CD4-positive, alpha-beta T cell treated with Interleukin-4 for 1 hour (primary cell): ENCODE measurements at places on chromosomes 12 and 14.
A peak's percentile ranks its signal among the peaks of the same experiment; 100 is the strongest.

DNA sequence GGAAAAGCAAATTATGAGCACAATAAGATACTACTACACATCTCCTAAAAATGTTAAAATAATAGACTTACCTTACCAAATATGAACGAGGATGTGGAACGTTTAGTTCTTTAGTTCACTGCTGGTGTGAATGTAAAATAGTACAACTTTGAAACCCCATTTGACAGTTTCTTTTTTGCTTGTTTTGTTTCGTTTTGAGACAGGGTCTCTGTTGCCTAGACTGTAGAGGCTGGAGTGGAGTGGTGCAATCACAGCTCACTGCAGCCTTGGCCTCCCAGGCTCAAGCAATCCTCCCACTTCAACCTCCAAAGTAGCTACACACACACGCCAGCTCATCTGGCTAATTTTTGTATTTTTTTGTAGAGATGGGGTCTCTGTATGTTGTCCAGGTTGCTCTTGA is 136.4 kb upstream of the FAR2 start:
- DNase-seq = no peak

GRCh38 chr14:99815696-99816095 is 22.5 kb downstream of the EML1 start:
- no peak for DNase-seq

DNA sequence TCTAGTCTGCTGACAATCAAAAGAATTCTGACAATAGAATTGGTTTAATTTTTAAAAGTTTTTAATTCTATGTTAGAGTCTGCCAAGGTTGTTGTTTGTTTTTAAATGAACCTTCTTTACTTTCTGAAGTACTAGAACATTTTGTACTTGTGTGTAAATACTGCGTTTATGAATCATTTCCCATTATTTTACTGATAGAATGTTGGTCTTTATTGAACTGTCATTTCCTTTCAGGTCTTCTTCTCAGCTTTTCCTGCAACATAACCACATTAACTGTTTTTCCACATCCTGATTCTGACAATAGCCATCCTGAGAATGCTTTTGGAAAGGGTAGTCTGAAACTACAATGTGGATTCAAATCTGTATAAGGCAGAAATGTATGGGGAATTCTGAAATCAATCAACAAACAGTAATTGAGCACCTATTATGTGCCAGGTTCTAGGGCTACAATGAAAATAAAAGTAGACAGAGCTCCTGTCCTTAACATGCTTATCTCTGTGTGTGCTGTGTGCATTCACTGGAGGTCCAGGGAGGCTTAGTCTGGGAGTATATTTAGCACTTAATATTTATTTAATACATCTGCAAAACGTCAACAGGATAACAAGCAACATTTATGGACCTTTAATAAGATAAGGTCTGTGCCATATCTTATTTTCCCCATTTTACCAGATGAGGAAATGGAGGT is 73.1 kb upstream of the SLC38A2 start:
- DNase-seq = no peak

- DNase-seq = no peak
These were observed 16.5 kb upstream of the SEL1L start for GRCh38 chr14:81550001-81550637.

GRCh38 chr12:94460616-94460959 is 921 bp upstream of the CEP83 start:
- no peak for DNase-seq

- no peak for DNase-seq
These were observed 136.1 kb upstream of the CCND2 start for GRCh38 chr12:4137441-4137840.

DNA sequence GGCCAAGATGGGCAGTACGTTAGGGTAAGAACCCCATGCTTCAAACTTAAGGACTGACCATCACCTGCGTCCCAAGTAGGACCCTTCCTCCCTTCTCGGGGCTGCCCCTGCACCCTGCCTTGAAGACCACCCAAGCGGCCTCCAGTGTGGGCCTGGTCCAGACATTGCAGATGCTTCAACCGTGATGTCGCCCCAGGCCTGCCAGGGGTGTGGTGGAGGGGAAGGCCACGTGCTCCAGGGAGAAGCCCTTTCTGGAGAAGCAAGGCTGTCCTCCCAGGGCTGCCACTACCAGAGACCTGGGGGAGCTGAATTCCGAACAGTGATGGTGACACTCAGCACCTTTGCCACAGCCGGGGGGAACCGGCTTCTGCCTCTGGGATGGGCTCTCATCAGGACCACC is 13.3 kb downstream of the NGB start:
- no peak for DNase-seq

- DNase-seq = no peak
These were observed 6.0 kb downstream of the OR10P1 start for GRCh38 chr12:55642669-55643068.

DNA sequence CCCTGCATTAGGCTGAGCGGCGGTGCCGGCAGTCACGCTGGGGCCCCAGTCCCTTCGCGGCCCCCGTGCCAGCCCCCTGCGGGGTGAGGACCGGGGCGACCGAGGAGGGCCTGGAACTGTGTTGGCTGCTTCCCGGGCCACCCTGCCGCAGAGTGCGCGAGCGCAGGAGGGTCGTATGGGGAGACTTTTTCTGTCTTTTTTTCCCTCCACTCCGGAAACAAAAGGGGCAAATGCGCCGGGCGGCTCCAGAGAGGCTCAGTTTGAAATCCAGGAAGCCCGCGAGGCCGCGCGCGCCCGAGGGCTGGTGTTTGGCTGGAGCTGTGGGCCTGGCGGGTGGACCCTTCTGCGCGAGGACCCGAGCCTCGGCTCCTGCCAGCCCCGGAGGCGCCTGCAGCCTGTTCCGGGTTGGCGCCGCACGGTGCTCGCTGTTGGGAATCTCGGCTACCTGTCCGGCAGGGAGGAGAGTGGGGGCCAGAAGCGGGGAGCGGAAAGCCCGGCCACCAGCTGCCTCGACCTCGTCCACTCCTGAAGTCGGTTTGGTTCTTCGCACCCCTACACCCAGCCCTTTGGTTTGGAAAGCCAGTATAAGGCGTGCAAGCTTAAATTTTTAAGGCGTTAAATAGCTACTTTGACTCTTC is 638 bp downstream of the PLEKHG3 start:
- no peak for DNase-seq

GRCh38 chr12:49962861-49963765 is 1.4 kb downstream of the AQP5 start:
- no peak for DNase-seq

DNA sequence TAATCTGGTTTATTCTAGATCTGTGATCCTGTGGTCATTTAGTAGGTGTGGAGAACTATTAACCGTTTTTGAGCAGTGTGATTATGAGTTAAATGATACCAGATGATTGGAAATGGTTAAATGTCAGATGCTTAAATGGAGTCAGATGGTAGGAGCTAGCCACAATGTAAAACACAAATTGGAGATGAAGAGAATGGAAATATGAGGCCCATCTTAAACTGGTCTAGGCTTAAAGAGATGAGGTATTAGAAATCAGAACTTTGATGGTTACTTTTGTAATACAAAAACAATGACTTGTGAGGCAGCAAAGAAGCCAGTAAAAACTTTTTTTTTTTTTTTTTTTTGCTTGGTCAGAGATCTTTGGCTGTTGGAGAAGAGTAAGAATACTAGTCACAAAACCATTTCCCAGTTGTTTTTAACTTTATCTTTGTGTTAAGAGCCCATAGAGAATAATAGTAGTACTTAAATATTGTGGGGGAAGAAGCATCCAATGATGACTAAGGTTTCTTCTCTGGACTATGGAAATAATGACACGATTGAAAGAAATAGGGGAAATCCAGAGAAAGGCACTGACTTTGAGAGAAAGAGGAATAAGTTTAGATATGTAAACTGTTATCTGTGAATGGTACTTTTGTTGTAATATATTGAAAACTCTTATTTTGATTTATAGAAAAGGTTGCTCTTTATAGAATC is 95.9 kb downstream of the WNK1 start:
- no peak for DNase-seq

DNA sequence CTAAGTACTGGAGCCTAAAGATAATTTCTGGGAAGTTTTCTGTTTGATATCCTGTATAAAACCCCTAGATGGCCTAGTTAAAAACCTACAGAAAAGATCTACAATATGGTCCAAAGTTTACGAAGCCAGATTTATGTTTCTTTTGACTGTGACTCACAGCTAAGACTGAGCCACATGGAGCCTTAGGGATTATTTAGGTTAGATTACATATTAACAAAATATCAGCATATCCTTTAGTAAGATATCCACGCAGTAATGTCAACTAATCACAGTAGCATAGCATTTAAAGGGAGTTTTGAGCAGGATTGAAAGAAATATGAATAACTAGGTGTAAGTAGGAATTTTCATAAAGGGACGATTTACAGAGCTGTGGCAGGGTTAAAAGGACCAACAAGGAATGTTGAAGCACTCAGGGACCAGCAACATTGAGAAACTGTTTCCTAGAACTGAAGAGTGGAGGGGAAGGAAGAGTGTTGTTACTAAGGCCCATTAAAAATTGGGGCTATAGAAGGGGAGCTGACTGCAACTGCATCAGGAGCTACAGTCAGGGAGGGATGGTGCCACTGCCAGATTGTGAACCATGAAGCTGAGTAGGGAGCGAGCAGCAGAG is 155.5 kb downstream of the DACT1 start:
- no peak for DNase-seq

- DNase-seq = peak; percentile 69
These were observed 1.4 kb downstream of the NR4A1 start for GRCh38 chr12:52052468-52053186.

- DNase-seq = no peak
These were observed 399.8 kb downstream of the SLC6A15 start for GRCh38 chr12:84512751-84513150.

GRCh38 chr12:111570084-111570961 is 28.8 kb downstream of the ATXN2 start:
- no peak for DNase-seq

DNA sequence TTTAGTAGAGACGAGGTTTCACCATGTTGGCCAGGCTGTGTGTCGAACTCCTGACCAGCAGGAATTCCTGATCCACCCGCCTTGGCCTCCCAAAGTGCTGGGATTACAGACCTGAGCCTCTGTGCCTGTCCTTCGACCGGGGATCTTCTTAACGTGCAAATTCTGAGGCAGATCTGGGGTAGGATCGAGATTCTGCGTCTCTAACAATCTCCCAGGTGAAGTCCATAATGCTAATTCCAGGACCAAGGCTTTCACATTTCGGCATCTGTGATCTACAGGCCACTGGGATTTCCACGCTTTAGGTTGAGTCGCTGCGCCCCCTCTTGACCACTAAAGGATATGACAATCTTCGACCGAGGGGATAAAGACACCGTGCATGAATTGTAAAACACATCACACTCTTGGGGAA is 24.8 kb downstream of the FOS start:
- peak; percentile 80 for DNase-seq

DNA sequence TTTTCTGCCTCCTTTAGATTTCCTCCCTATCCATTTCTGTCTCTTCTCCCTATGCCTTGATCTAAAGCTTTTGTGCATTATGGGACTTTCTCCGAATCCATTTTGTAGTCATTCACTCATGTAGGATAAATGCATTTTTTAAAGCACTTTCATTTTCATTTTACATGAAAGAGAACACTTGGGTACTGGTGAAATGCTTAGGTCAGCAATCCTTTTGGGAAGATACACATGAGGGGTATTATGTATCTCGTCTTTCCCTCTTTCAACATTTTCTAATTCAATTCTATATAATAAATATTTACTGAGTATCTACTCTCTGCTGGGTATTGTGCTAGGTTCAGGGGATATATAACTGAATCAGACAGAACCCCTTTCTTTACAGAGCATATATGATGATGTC is 577.6 kb downstream of the NRXN3 start:
- DNase-seq = no peak

DNA sequence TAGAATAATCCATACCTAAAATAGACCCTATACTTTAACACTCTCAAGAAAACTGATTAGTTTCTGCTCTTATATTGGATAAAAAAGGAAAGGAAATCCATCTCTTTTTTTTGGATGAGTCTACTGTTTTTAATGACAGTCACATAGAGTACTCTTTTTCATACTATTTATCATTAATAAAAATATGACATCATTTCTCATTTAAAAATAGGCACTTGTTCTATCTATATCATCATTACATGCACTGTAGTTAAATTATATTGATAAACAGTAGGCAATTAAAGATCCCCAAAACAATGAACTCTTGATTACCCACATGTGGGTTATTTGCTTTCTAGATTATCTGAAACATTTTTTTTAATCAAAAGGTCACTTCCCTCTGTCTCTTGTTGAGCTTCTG is 338.8 kb downstream of the NELL2 start:
- DNase-seq = no peak

GRCh38 chr14:91870001-91870400 is 2.7 kb upstream of the TC2N start:
- peak; percentile 84 for DNase-seq

DNA sequence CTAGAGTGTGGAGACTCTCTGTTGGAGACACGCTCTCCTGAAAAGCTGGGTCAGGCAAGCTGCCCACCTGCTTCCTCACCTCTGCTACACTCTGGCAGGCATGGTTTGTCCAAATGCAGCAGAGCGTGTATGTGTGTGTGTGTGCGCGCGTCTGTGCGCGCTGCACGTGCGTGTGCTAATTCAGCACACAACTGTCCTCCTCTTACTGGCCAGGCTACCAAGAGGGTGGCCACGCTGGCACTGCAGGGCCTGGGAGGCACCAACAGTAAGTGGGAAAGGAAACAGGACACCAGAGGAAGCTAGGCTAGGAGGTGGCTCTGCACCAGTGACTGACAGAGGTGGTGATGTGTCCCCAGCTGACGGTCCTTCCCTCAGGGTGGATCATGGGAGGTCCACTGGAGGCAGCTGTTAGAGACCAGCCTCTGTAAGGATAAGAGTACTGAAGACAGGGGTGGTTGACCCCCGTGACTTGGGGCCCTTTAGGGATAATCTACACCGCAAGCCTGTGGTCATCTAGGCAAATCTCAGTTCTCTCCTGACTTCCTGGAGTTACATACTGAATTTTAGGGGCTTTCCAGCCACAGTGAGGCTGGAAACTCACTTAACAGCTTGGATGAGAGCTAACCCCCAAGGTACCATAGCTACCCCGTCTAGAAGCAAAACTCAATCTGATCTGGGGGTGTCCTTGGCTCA is 15.6 kb upstream of the TFCP2 start:
- no peak for DNase-seq

DNA sequence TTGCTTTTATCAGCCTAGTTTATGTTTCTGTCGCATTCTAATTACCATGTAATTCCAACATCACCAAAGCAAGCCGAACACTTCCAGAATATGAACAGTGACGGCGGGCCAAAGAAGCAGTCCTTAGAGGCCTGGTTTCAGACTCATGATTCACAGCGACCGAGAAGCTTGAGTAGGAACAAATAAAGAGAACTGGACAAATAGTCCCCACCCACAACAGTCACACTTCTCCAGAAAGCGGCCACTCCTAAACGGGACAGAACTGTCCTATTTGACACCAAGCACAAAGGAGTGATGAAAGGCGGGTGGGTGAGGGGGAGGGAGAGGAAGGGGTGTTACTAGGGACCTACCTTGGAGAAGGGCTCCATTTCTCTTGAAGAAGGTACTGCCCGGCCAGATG is 136.4 kb downstream of the FOXN3 start:
- peak; percentile 28 for DNase-seq
